ENCODE measurements at places on chromosomes 5 and 9.
A peak's percentile ranks its signal among the peaks of the same experiment; 100 is the strongest.

GRCh38 chr5:174725991-174726601 is 1.7 kb downstream of the MSX2 start:
- DNase-seq, result no peak

GRCh38 chr9:109172935-109173334 is 5.9 kb upstream of the FRRS1L start:
- no peak for DNase-seq

GRCh38 chr5:151082282-151082902 is 1.6 kb upstream of the TNIP1 start:
- DNase-seq, result no peak

- DNase-seq, result no peak
These were observed 56.5 kb downstream of the CAST start for GRCh38 chr5:96718635-96719077.

- no peak for DNase-seq
These were observed 538.5 kb upstream of the DMAC1 start for GRCh38 chr9:8337834-8338766.

DNA sequence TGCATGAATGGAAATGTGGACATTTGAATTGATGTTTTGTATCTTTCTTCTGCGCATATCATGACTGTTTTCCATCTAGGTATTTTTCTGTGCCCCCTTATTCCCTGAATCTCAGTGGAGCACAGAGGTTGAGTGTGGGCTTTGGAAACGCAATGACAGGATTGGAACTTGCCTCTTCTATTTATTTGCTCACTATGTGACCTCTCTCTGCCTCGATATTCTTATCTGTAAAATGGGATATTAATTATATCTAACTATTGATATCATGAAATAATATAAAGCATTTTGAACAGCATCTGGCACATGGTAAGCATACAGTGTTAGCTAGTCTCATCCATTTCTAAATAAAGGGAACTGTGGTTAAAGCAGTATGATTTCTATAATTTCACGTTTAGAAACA is 26.0 kb downstream of the HABP4 start:
- no peak for DNase-seq

- DNase-seq, result no peak
These were observed 33.8 kb upstream of the ACO1 start for GRCh38 chr9:32350682-32351081.

DNA sequence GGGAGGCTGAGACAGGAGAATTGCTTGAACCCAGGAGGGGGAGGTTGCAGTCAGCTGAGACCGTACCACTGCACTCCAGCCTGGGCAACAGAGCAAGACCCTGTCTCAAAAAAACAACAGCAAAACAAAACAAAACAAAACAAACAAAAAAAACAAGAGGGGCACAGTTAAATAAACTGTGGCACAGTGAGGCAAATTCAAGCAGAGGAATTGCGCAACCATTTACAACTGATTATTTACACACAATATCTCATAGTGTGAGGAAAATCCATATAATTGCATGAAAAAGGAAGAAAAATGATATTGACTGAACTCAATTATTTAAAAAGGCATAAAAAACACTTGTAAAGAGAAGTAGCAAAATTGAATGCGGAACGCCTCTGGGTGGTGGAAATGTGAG is 161.5 kb downstream of the CRB2 start:
- DNase-seq, result no peak

GRCh38 chr9:84827216-84827765 is 157.8 kb downstream of the NTRK2 start:
- no peak for DNase-seq

DNA sequence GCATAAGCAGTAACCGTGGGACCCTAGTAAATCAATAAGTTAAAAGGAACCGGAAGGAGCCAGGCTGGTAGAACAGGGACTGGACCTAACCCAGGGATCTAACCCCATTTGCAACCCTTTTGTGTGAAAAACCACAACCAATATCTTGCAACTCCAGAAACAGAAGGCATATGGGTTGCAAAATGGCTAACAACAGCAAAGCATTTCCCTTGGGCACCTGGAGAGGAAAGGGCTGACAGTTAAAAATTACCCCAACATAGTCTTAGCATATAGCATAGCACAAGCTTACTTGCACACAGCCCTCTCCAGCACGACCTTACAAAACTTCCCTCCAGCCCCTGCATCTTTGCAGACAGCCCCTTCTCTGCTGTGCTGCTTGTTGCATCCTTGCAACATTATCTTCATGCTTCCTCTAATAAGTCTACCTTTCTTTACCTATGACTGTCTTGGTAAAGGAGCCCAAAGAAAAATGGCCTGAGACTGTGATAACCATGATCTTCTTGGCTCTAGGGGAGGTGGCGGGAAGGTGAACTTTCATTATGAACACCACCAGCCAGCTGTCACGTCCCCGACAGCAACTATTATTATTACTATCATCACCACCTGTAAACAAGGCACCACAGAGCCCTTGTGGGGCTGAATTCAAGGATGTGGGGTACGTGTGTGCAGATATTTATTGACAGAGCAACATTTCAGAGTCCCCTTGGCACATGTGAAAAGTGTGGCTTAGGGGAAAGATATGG is 49.8 kb downstream of the PRRC1 start:
- DNase-seq, result no peak

DNA sequence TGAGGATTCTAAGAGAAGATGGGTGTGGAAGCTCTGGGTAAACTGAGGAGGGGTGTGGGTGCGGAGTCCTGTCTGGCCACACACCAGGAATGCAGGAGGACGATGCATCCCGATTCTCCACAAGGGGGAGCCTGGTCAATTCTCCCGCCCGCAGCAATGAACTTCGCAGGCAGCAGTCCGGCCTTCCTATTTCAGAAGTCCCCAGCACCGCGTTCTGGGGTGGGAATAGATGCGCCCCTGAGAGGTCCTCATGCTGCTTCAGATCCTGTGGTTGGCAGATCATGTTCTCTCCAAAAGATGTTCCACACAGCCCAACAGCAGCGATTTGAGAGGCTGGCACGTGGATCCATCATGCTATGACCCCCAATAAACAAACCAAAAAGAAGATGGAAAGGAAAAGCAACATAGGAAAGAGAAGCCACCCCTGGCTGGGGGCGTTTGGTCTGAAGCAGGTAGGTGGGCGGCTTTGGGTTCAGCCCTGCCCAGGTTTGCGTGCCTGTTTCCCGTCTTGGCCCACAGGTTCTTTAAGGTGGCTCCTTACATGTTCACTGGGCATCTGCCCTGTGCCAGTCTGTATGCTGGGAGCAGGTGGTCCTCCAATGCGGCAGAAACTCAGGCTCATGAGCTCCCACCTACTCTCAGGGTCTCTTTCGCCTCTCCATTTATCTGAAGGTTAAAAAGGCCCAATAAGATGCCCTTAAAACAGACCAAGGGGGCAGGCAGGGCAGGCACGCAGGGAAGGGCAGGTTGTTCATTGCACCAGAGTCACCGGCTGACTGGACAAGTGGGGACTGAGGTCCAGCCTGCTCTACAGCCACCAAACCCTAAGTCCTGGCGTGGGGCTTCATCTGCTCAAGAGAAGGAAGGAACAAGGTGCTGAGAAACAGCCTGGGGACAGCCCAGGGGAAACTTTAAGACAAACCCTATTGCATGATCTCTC is 171.6 kb downstream of the PAX5 start:
- peak; percentile 46 for DNase-seq

- no peak for DNase-seq
These were observed 11.4 kb upstream of the SLC45A2 start for GRCh38 chr5:33995865-33996264.

DNA sequence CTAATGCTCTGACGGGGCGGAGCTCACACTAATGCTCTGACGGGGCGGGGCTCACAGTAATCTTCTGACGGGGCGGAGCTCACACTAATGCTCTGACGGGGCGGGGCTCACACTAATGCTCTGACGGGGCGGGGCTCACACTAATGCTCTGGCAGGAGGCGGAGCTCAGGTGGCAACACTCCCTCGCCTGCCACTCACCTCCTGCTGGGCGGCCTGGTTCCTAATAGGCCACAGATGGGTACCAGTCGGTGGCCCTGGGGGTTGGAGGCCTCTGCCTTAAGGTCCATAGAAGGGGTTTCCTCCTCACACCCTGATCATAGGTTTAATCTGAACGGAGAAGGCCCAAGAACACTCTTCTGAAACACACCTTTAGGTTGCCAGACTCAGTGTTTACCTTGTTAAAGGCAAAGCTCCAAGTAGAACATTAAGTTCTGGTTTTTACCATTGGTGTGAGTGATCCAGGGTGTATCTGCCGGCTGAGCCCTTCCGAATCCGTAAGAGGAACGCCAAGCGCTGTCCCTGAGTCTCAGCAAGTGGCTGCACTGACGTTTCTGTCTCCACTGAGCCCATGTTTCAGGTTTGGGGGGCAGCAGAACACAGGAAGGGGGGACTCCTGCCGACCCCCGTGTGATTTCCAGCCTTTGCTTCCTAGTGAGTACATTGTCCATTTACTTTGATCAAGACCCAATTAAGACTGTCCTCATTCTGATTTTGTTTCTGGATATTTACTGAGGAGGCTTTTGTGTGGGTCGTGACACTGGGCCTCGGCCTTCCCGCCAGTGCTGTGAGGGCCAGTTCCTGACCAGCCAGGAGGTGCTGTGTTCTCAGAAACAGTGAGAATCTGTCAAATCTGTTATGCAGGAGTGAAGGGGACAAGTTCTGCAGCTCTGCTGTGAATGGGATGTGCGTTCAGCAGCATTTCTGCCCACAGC is 24.6 kb upstream of the LRRC14B start:
- DNase-seq, result no peak

DNA sequence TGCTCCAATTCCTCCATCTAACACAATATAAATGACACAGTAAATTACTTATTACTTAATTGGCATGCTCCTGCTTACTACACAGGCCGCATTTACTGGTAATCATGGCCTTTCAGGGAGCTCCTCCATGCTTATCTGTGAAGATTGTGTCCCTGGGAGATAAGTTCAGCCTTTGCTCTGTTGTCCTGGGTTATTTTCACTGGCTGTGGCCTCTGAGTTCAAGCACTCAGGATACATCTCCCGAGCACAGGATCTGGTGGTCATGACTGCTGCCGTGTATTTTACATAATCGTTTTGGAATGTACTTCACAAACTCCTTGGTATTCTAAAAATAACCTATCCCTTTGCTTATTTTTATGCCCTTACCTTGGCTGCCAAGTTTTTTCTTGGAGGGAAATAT is 215.7 kb downstream of the ICE1 start:
- no peak for DNase-seq

DNA sequence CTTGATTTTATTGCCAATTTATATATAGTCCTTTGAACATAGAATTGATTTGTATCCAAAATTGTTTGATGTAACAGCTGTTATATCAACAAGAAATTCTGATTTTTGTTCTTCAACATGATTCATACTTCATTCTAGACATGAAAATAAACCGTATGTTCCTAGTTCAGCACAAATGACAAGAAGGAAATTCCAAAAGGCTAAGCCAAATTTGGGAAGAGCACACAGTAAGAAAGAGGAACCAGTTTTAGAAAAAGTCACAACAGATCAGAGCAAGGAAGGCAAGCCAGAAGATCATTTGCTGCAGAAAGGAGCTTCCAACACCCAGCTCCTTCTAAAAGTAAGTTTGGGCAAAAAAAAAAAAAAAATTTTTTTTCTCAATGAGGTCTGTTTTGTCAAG is 65.0 kb upstream of the MCCC2 start:
- no peak for DNase-seq

DNA sequence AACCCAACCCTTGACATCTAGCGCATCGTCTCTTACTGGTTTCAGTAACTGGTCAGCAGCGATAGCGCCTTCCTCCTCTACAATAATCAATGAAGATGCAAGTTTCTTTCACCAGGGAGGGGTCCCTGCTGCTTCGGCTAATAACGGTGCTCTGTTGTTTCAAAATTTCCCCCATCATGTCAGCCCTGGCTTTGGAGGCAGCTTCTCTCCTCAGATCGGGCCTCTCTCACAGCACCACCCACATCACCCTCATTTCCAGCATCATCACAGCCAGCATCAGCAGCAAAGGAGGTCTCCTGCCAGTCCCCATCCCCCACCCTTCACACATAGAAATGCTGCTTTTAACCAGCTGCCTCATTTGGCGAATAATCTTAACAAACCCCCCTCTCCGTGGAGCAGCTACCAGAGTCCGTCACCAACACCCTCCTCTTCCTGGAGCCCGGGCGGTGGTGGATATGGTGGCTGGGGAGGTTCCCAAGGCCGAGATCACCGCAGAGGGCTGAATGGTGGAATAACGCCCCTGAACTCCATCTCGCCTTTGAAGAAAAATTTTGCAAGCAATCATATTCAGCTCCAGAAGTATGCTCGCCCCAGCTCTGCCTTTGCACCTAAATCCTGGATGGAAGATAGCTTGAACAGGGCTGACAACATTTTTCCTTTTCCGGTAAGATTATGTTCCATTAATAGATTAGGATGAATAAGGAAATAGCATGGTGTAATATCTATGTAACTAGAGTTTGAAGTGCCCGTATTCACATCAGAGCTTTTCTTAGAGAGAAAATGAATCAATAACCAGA is 2.2 kb downstream of the CPEB4 start:
- no peak for DNase-seq

DNA sequence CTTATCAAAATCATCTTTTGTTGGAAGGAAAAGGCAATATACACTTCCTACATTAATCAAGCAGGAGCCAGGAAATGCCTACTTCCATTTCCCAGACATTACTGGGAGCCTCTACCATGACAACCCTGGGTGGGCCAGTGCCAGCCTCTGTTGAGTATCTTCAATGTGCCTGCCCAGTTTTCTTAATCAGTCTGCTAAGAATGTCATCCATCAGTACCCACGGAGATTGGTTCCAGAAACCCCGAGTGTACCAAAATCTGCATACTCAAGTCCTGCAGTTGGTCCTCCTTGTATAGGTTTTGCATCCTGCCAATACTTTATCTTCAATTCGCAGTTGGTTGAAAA is 82.4 kb downstream of the MARCHF3 start:
- no peak for DNase-seq

DNA sequence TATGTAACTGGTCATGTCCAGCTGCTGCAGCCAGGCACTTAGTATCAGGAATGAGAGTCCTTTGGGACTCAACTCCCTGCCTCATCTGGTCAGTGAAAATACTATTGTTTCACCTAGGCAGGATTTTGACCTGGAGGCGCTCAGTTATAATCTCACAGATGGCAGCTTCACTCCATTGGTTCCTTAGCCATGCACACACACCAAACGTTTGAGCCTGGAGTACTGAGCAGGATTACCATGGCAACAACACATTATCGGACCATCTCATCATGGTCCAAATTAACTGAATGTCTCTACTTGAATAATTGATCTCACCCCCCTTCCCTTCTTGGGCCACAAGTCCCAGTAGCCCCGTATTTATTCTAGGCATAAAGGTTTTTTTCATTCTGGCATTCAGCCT is 15.0 kb upstream of the SREK1 start:
- DNase-seq, result no peak

DNA sequence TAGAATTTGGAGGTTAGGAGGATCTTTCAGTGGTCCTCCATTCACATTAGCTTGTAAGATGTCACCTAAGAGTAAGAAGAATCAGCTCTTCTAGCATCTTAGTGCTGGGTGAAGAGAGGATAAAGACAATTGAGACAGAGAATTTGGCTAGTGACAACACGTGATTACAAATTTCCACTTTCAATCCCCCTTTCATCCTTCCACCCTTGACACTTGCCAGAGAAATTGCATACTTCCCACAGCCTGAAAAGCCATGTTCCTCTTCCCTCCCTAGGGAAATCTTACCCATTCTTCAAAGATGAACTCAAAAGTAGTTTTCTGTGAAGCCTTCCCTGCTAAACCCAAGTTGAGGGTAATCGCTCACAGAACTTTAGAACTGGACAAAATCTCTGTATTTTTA is 282.6 kb upstream of the PTGER4 start:
- DNase-seq, result no peak
